ENCODE measurements at places on chromosomes 12 and 14. TPM values are rescaled to one million over a fixed set of nuclear protein-coding genes. Genes with fewer than 3 reads are reported as not detected.
A peak's percentile ranks its signal among the peaks of the same experiment; 100 is the strongest.

Gene DPPA3
- total RNA-seq = not detected

Gene STAB2
- 0.92 TPM for total RNA-seq

Gene OTX2
- total RNA-seq = not detected

Gene INHBC
- not detected for total RNA-seq

Gene GPR68
- total RNA-seq = 0.87 TPM

Gene TEX52
- total RNA-seq = not detected

Gene SERPINA12
- not detected for total RNA-seq

Gene DBX2
- total RNA-seq = not detected

- peak; percentile 85 for DNase-seq
Observed at GRCh38 chr14:34496679-34497513, 34.9 kb upstream of the SPTSSA start.

- no peak for DNase-seq
Observed at GRCh38 chr12:19712041-19712440, 272.7 kb downstream of the AEBP2 start.

DNA sequence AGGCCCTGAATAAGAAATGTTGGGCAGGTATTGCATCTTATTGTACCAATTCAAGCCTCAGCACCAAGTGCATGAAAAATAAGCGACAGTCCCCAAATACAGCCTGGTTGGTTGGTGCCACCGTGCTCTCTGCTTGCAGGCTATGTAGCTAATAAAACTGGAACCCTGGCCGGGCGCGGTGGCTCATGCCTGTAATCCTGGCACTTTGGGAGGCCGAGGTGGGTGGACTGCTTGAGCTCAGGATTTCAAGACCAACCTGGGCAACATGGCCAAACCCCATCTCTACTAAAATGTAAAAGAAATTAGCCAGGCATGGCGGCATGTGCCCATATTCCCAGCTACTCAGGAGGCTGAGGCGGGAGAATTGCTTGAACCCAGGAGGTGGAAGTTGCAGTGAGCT, 25.5 kb downstream of the FOXN3 start:
- no peak for DNase-seq

DNA sequence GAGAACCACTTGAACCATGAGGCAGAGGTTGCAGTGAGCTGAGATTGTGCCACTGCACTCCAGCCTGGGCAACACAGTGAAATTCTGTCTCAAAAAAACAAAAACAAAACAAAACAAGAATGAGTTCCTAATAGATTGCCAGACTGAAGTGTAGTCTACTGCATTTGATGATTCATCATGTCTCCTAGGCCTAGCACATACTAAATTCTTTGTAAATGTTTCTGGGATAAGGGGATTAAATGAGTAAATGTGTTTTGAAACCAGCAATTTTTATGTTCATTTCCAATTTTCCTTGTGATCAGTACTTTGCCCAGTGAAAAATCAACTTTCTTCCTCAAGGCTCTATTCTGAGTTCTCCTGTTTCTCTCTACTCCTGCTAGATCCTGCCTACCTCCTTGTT, 2.9 kb upstream of the DYRK2 start:
- DNase-seq = no peak

DNA sequence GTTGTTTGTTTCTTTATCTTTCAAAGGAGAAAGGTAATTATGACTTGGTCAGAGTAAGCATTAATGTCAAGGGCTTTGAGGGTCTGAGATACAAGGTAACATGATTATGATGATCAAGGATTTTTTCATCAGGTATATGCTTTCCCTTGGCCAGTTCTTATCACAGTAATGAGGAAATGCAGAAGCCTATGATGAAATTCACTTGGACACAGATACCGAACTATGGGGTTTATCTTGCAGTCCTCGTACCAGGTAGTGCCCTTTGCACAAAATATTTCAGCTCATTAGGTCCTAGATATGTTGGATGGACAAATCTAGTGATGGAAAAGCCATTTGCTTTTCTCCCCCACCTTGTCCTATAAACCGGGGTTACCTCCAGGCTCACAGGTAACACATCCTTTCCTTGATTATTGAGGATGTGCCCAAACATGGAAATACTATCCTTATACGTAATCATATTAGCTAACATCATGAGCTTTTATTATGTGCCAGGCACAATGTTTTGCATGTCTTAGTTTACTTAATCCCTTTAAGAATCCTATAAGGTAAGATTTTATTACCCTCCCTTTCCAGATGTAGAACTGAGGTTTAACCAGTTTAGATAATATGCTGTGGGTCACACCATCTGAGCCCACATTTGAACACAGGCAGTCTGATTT, 7.0 kb upstream of the RASSF3 start:
- no peak for DNase-seq

DNA sequence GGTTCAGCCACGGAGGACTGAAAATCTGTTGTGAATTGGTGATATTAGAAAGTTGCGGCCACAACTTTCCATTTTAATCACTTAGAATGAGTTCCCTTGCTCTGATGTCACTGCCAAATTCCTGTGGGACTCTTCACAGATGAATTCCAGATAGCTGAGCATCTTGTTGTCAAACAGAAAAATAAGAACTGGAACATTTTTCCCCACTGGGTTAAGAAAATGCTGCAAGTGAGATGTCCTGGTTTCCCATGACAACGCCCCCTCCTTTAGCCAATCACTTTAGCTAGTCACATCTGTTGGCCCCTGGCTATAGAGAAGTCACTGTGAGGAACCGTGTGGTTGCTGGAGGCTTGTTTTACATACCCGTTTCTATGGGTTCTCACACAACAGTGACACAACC, 135.9 kb downstream of the KTN1 start:
- DNase-seq = no peak

DNA sequence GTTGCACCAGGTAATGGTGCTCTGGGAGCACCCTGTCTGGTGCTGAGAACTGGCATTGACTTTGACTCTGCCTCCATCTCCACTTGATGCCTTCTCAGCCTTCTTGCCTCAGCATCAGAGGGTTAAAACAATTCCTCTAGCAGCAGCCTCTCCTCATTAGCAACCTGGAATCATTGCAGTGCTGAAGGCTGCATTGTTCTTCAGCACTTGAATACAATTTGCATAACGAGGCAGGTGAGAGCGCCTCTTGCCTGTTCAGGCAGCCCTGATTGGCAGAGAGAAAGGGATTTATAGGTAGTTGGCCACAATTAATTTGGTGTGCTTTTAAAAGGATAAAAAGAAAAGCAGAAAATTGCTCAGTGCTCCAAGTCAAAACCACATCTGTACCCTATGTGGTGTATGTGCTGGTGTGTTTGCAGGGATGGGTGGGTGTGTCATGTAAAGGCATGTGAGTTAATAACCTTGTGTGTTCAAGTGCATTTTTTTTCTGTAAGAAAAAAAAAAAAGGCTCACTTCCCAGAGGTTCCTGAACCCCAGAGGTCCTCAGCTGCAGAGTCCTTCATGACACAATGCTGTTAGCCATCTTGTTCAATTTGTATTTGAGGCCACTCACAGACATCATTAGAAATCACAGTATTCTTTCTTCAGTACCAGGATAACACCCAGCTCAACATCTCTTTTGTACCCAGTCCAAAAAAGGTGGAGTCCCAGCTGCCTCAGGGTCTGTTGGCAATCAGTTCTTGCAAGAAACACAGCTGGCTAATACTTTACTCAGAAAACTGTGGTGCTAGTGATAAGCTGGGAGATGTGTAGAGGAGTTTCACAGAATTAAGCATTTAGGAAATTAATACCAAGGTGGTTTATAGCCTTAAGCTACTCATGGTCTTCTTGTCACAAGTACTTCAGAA, 385.6 kb downstream of the GRIN2B start:
- no peak for DNase-seq

- no peak for DNase-seq
Observed at GRCh38 chr12:116697305-116697704, 40.6 kb downstream of the SPRING1 start.
